Left renal cortex interstitium (tissue), 4 donors: ENCODE measurements at places on chromosomes 5 and 9. TPM values are rescaled to one million over a fixed set of nuclear protein-coding genes. Genes with fewer than 3 reads are reported as not detected.

DNA sequence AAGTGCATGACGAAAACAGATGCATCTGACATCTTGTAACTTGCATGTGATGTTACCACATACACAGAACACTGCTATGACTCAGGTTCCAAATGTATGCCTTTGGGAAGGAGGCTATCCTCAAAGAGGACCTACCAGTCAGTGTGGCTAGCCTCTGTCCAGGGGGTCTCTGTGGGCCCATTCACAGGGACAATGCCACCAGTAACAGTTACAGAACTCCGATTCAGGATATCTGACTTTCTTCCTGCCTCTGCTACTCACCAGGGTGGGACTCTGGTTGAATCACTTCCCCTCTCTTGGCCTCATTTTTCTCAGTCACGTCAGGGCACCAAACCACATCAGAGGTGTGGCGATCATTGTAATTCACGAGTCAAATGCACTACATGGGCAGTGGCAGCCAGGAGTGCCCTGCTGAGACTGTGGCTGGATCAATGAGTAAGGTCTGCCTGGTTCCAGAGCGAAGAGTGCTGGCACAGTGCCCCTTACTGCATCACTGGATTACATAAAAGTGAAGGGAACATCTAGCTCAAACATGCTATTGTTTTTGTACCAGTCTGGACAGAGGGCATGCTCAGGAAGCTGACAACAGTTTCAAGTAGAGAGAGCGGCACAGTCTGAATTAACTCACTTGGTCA, 13.2 kb downstream of the ATOX1 start:
- DNase-seq = no peak

GFRA3 gene
- 2.7 TPM for polyA plus RNA-seq

GRCh38 chr5:172944741-172945140, 14.5 kb upstream of the RPL26L1 start:
- DNase-seq = no peak

PCDH1 gene
- polyA plus RNA-seq = 25.6 TPM

GRCh38 chr9:129826344-129826743, 2.4 kb upstream of the TOR1A start:
- DNase-seq = no peak

DNA sequence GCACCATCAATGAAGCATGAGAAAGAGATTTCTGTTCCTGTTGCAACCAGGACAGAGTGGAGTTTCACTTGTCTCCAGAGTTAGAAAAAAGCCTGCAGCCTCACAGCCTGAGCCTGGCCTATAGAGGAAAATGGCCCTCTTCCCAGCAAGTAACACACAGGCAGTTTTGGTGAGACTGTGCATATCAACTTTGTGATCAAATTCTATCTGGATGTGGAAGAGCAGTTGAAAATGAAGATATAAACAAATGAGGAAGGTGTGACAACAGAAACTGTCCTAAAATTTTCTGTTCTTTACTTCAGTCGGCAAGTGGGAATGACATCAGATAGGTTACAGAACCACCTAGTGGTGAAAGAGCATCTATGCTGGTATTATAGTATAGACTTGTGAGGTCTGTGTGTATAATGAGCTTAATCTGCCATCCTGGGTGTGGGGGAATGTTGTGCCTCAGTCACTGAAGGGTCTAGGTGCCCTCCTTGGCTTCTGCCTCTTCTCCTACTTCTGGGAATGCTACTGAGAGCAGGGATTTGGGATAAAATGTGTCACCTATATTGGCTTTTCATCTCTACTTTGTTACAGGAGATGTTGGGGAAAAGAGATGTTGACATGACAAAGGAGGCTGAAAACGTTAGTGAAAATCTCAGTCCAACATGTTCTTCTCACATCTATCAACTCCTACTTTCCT, 28.2 kb downstream of the YIPF5 start:
- no peak for DNase-seq

DNA sequence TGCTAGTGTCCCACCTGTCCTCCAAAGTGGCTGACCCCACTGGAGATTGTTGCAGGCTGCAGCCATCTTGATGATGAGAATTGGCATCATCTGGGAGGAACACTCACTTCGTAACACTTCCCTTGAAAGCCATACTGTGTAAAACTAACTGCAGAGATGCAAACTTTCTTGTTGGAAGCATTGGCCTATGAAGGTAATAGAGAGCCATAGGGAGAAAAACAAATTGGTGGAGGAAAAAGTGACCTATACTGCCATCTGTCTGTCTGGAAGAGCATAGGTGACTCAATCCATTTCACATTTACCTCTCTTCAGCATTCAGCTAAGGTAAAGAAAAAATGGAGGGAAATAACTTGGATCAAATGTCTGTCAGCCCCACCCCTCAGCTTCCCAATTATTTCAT, 473.4 kb downstream of the NTRK2 start:
- no peak for DNase-seq

TMEM215 gene
- 0.54 TPM for polyA plus RNA-seq

CDC25C gene
- 8.2 TPM for polyA plus RNA-seq

DNA sequence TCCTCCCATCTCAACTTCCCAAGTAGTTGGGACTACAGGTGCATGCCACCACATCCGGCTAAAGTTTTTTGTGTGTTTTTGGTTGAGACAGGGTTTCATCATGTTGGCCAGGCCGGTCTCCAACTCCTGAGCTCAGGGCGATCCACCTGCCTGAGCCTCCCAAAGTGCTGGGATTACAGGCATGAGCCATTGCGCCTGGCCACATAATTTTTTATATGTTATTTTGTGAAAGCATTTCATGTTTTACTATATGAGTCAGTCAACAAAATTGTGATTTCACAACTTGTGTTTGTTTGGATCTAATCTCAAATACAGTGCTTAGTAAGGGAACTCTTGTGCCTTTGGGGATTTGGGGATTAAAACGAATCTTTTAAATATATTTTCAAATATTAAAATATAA, 20.0 kb upstream of the FAM120AOS start:
- DNase-seq = no peak

EGFLAM gene
- 11.9 TPM for polyA plus RNA-seq

CCL28 gene
- 2.2 TPM for polyA plus RNA-seq

DNA sequence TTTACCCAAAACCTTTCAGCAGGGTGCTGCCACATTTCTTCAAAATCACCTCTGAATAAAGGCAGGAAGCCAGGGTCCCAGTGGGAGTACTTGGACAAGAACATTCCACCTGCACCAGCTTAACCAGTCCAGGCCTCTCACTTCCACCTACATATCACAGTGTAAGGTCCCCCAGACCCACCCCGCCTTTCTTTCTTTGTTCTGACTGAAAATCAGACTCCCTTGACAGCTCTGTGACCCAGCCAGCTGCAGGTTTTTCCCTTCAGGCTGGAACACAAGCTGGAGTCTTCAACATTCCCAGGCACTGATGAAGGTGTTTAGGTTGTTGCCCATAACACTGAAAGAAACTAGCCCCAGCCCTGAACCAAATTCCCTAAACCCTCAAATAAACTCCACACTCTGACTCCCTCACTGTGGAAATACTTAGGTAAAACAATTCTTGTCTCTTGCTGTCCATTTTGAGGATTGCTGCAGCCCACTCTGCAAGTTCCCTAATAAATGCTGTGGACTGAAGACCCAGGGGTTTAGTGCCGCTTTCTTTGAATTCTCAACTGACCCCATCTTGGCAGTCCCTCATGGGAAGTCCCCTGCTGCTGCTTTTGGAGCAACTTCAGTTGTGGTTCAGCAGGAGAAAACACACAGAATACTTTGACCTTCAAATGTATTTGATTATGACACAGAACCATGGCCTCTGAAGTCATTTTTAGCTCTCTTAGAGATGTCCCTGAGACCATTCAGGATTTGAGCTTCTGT, 24.8 kb downstream of the P4HA2 start:
- no peak for DNase-seq

DNA sequence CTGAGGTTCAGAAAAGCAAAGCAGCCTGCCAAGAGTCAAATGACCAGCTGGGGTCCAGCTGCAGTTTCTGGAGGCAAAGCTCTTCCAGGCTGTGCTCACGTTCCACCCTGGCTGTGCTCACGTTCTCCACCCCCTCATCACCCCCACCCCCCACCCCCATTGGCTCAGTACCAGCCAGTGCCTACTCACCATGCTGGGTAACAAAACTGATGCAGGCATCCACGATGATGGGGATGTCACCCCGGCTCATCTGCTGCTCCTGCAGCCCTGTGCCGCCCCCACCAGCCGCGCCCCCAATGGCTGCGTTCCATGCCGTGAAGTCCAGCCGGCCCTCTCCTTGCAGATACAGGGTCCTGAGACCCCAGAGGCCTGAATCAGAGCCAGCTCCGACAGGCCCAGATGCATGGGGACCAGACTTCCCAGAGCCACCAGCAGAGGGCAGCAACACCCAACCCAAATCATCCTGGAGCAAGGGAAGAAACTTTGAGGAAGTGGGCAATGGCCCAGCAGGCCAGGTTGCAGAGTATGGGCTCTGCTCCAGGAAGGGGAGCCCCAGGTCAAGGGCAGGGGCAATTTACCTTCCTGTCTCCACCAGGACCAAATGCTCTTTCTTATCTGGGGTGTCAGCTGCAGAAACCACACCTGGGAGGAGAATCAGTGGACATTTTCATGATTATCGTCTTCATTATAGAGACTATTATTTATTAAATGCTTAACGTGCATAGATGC, 13.7 kb upstream of the FCHSD1 start:
- DNase-seq = no peak

GRCh38 chr5:53943938-53944337, 366.4 kb downstream of the ARL15 start:
- no peak for DNase-seq

MYMK gene
- not detected for polyA plus RNA-seq

DNA sequence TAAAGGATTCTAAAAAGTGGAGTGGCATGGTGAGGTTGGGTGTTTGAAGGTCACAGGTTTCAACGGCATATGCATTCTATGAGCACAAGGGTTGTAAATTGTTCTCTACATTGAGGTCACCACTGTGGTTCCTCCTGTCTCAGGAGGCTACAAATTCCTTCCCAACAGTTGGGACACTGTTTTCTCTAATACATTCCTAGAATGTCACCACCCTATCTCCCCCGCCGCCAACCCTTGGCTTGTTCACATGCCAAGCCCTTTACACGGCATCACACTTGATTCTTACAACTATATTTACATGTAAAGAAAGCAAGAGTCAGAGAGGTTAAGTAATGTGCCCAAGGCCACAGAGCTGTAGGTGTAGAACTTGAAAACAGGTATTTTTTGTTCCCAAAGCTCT, 315.1 kb downstream of the RAB3C start:
- no peak for DNase-seq

PITX1 gene
- polyA plus RNA-seq = not detected

ZNF366 gene
- polyA plus RNA-seq = 4.6 TPM

DNA sequence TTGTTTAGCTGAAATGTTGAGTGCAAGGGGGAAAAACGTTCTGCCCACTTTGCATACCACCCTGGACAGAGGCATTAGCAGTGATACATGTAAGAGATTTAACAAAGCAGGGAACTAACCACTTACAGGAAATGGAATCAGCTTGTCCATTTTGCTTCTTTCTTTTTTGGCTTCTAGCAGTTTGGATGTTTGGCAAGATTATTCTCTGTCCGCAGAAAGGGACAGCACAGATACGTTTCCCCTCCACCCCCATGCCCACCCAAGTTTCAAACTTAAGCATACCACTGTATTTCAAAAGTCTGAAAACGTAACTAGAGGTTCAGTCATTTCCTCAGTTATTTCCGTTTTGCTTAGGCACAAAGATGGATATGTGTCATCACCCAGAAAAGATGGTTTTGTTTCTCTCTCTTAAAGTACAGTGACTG, 118.4 kb downstream of the GDNF start:
- DNase-seq = no peak

DNA sequence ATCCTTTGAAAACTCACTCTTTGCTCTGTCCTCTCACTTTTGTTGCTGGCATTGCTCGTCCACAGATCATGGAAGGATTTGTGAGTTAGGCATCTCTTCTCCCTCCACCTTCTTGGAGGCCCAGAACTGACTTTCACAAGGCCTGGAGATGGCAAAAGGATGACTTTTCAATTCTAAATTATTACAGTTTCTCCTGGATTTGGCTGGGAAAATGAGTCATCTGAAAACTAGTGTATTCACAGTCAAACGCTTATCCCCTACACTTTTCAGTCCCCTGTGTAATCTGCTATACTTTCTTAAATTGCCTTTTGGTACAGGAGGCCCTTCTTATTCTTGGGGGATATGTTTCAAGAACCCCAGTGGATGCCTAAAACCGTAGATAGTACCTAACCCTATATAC, 35.6 kb downstream of the ADRA1B start:
- no peak for DNase-seq

INSL4 gene
- not detected for polyA plus RNA-seq

SYK gene
- 37.3 TPM for polyA plus RNA-seq

DNA sequence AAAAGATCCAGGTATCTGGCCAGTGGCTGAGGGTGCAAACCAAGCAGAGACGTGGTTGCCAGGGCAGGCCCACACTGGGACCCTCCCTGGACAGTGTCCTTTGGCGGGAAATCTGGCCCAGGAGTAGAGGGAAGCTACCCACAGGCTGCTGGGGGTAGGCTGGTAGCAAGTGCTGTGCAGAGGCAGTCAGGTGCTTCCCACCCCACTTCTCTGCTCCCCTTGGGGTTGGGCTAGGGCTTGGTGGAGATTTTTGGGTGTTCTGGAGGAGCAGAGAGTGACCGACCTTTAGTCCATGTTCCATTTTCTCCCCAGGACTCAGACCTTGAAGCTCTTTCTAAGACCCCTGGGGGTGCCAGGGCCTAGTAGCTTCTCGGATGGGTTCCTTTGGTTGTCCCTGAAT, 5.6 kb downstream of the PRDM12 start:
- no peak for DNase-seq

MYORG gene
- 9.4 TPM for polyA plus RNA-seq

DNA sequence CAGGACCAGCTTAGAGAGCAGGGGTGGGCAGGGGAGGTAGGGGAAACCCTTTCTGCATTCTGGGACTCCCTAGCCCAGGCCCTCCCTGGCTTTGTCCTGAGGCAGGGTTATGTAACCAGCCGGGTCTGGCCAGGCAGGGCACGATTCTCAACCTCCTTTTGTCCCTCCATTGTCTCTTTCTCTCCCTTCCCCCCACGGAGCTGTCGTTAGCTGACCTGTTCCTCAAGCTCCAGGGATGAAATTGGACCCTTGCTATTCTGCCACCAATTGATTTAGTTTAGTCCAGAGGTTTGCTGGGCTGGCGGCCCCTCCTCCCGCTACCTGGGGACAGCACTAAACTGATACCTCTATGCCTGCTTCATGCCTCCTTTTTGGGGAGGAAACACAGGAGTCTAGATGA, 9.4 kb upstream of the NDST1 start:
- DNase-seq = no peak

GRCh38 chr5:75612226-75612569, 945 bp downstream of the ANKDD1B start:
- DNase-seq = no peak

DNA sequence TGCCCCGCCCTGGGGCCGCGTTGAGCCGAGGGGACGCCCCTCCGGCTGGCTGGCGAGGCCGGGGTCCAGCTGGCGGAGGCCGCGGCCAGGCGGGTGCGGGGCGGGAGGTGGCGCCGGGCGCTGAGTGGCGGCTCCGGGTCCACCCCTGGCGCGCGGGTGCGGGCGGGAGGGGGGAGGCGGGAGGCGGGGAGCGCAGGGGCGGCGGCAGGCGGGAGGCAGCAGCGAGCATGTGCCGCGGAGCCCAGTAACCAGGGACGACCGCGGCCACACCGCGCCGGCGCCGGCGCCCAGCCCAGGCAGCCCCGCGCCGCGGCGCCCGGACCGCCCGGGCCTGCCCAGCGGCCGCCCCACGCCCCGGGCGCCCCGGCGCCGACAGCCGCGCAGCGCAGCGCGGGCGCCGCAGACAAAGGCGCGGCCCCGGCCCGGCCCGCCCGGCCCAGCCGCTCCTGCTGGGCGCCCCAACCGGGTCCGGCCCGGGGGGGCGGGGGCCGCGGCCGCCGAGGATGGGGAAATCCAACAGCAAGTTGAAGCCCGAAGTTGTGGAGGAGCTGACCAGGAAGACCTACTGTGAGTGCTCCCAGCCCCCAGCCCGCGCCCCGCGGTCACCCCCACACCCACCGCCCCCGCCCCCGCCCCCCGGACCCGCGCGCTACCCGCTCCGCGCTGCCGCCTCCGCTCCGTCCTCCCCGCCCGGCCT, at the start of gene NCS1:
Gene NCS1, plus strand, starts transcription at position 244 of the 697 bp plus-strand sequence. Its CDS starts 260 bp downstream, at position 504.
- no peak for DNase-seq
